Gastrocnemius medialis (tissue), 4 donors: ENCODE measurements at places on chromosomes 1 and 21. TPM values are rescaled to one million over a fixed set of nuclear protein-coding genes. Genes with fewer than 3 reads are reported as not detected.

ETNK2 gene
- total RNA-seq = 2.5 TPM

SERTAD4 gene
- total RNA-seq = 0.16 TPM

EDARADD gene
- total RNA-seq = not detected

KCNJ6 gene
- total RNA-seq = not detected

TMEM69 gene
- 32.0 TPM for total RNA-seq

TNFSF18 gene
- total RNA-seq = not detected

PADI3 gene
- not detected for total RNA-seq

ADSS2 gene
- total RNA-seq = 18.4 TPM

HPCAL4 gene
- 0.92 TPM for total RNA-seq

CYP4X1 gene
- total RNA-seq = 0.90 TPM

EFNA3 gene
- 0.55 TPM for total RNA-seq

RHOU gene
- total RNA-seq = 11.8 TPM

OLIG2 gene
- total RNA-seq = 0.10 TPM

IFI44 gene
- 3.1 TPM for total RNA-seq

LMX1A gene
- total RNA-seq = not detected

TARS2 gene
- total RNA-seq = 20.4 TPM

PBX1 gene
- total RNA-seq = 27.5 TPM

CFHR2 gene
- not detected for total RNA-seq
